ENCODE measurements at places on chromosomes 7 and 10.

GRCh38 chr7:111803015-111803758 is 240.9 kb upstream of the IMMP2L start:
- DNase-seq, result no peak

- no peak for DNase-seq
Observed at GRCh38 chr10:77611670-77612069, 25.9 kb downstream of the KCNMA1 start.

GRCh38 chr7:155265961-155266360 is 31.7 kb upstream of the INSIG1 start:
- DNase-seq, result peak; percentile 66

DNA sequence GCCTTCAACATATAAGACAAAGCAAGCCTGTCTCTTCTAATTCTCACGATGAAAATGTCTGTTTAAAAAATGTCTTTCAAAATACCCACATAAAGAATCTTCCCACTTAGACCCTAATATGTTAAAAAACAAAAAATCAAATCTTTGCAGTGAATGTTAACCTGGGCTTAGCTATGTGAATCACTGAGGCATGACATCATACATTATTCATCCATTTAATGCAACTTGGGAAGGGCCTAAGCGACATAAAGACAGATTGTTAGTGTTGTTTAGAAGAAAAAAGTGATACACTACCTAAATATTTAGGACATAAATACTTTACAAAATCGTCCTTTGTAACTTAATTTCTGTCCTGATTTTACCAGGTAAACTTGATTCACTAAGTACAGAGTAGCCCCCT is 648.5 kb upstream of the NRP1 start:
- DNase-seq, result no peak

- DNase-seq, result no peak
Observed at GRCh38 chr10:52677086-52677485, 95.5 kb downstream of the MBL2 start.

- no peak for DNase-seq
Observed at GRCh38 chr10:3624367-3624766, 160.6 kb downstream of the KLF6 start.

Measured in spleen (tissue), 13 donors.